ENCODE measurements at places on chromosomes 13 and 19. TPM values are rescaled to one million over a fixed set of nuclear protein-coding genes. Genes with fewer than 3 reads are reported as not detected.
A peak's percentile ranks its signal among the peaks of the same experiment; 100 is the strongest.

The LILRA6 gene
- total RNA-seq, result not detected

DNA sequence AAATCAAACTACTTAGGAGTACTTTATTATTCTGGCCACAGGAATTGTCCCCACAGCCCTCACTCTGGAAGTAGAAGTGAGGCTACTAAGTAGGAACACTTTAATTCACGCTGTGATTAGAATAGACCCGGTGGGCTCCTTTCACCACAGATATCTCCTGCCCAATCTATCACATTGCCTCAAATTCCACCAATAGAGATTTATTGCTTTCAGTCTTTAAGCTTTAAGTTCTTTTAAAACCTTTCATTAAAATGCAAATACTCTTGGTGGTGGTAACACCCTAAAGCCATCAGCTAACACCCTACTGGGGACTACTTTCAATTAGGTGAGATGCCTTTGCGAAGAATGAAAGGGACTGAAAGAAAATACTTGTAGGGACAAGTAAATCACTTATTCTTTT lies 181.9 kb downstream of the DACH1 start:
- peak; percentile 65 for DNase-seq

DNA sequence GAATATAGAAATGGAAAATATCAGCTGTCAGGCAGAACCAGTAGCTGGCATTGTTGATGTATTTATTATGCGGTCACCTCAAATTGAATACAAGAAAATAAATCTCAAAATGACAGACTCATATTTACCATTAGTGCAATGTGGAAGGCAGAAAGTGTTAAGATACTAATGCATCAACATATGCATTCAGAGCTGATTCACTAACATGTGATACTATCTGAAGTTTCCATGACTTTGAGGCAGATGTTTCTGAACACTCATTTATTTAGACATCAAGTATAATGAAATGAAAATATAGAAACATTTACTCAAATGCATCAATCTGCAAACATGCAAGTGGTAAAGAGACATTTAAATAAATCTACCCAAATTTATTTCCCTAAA lies 474.2 kb upstream of the SLC10A2 start:
- no peak for DNase-seq

- DNase-seq, result no peak
These were observed 6.3 kb upstream of the CEACAM21 start for GRCh38 chr19:41569481-41570150.

DNA sequence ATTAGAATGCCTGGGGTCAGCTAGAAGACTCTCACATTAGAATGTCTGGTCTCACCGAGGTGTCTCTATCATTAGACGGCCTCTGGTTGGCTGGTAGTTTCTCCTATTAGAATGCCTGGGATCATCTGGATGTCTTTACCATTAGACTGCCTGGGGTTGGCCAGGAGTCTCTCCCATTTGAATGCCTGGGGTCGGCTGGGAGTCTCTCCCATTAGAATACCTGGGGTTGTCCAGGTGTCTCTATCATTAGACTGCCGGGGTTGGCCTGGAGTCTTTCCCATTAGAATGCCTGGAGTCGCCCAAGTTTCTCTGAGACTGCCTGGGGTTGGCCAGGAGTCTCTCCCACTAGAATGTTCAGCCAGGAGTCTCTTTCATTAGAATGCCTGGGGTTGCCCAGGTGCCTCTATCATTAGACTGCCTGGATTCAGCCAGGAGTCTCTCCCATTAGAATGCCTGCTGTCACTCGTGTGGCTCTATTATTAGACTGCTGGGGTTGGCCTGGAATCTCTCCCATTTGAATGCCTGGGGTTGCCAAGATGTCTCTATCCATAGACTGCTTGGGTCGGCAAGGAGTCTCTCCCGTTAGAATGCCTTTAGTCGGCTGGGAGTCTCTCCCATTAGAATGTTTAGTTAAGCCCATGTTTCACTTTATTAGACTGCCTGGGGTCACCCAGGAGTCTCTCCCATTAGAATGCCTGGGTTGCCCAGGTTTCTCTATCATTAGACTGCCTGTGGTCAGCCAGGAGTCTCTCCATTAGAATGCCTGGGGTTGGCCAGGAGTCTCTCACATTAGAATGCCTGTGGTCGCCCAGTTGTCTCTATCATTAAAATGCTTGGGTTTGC lies 1467.8 kb downstream of the UQCRFS1 start:
- no peak for DNase-seq

The ZNF526 gene
- 6.5 TPM for total RNA-seq

- no peak for DNase-seq
These were observed 18.0 kb downstream of the VPS36 start for GRCh38 chr13:52432456-52432855.

The ZNF284 gene
- total RNA-seq, result 5.6 TPM

The ZBTB45 gene
- 2.2 TPM for total RNA-seq

GRCh38 chr13:100954430-100955305 lies 280.1 kb upstream of the TMTC4 start:
- no peak for DNase-seq

DNA sequence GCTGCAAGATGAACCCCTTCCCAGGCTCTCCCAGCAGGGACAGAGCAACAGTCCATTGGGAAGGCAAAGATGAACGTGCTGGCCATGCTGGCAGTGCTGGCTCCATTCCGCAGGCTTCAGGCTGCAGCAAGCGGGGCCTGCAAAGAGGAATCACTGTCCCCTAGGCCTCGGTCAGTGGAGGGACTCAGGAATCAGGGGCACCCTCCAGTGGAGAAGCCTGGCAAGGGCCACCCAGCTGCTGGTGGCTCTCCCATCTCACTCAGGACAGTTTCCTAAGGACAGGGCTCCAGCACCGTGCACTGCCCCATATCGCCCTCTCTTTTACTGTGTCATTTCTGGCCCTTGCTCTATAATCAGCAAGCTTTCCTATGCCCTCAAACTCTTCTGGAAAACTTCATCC lies 498.6 kb downstream of the EFNB2 start:
- DNase-seq, result peak; percentile 36

The ZNF763 gene
- total RNA-seq, result 17.7 TPM

DNA sequence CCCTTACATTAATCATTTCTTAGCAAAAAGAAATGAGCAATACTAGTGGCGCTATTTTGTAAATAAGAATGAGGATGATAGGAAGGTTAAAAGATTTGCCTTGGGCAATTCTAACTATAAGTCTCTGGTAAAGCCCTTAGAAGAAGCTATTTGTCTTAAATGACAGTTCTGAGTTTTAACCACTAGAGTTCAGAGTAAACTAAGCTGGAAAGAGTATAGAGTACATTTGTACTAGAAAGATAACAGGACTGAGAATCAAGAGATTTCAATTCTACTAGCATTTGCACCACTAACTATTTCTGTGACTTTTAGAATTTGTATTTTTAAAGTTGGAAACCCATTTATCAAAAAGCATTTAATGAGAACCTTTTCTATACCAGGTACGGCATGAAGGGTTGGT lies 750.3 kb downstream of the OLFM4 start:
- no peak for DNase-seq

DNA sequence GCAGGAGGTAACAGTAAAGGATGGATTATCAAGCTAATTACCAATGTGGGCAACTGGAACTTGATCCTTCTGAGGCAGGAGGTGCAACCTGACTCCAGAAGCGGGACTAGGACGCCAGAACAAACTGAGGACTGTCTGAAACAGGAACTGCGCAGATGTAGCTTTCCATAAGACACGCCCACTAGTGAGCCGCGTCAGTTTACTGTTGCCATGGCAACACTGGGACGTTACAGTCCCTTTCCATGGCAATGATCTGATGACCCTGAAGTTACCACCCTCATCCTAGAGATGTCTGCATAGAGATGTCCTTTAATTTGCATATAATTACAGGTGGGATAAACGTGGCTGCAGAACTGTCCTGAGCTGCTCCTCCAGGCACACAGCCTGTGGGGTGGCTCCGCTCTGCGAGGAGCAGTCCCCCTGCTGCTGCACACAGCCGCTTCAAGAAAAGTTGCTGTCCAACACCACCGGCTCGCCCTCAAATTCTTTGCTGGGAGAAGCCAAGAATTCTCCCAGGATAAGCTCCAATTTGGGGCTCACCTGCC lies 816.6 kb downstream of the UQCRFS1 start:
- peak; percentile 51 for DNase-seq

GRCh38 chr13:97798836-97799235 lies 154.6 kb upstream of the IPO5 start:
- no peak for DNase-seq

The ZNF723 gene
- not detected for total RNA-seq

DNA sequence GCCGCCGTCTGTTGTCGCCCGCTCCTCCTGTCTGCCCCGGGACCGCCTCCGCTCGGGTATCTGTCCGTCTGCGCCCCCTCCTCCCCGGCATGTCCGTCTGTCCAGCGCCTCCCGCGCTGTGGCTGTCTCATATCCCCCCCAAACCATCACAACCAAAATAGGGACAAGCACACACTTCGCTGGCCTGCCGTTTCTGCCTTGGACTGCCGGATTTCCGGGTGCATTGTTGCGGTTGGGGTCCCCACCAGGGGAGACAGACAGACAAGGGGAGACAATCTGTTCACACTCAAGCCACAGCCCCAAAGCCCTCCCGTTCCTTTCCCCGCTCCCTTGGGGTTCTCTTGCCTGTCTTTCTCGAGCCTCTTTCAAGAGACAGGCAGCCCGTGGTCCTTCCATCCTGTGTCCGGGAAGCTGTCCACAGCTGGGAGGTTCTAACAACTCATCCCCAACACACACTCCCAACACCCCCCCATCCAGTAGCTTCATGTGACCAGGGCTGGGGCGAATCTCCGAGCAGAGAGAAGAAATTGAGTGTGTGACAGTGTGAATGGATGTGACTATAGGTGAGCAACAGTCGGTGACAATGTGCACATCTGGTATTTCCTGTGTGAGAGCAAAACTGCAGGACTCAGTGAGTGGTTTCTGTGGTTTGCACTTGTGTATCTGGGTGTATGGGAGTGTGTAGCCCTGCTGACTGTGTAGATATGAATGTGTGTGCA lies 16.5 kb upstream of the FOSB start:
- no peak for DNase-seq

DNA sequence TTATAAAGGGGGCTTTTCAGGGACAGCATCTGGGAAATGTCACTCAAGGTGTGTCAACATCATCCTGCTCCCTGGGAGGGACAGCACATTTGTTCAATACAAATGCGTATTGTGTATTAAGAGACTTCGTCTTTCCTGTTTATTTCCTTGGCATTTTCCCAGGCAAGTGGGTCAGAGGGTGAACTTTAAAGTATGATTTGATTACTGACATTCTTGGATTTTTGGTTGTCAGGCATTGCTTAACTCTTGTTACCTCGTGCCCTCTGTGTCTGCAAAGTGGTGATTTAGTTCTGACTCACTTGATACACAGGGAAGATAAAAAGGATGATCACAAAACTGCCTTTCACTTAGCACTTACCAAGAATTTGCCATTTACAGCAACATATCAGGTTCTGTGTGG lies 292.7 kb downstream of the SUCLA2 start:
- no peak for DNase-seq

DNA sequence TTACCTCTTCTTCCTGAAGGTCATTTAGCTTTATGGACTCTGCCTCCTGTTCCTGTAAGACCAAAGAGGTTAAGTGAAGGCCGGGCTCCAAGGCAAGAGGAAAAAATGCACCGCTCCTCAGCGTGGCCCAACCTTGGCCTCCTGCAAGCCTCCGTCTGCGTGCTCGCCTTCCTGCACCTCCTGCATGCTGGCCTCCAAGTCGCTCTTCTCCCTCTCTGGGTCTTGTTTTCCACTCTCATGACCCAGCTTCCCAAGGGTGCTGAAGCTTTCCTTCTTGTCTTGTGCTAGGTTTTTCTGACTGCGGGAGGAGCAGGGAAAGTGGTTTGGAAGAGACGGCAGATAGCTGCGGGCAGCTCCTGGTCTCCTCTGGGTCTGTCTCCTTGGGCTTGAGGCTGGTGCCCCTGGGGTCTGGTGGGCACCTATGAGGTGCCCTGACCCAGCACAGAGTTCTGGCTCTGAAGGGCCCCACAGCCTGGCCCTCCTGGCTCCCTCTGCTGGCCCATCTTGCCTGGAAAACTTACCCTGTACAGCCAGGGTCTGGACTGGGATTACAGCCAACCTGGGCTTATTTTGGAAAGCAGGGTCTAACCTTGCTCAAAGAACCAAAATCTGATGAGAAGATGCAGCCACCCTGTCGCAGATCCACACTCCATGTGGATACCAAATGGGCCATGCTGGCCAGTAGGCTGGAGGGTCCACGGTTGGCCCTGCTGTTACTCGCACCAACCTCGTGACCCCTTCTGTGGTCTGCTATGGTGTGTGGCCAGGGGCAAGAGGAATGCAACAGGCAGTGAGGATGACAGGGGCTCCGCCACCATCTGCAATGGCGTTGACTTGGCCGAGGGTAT lies 5.2 kb downstream of the C13orf46 start:
- DNase-seq, result no peak

GRCh38 chr13:27635266-27635665 lies 13.6 kb downstream of the POLR1D start:
- no peak for DNase-seq

- DNase-seq, result no peak
These were observed 9.1 kb downstream of the PNPLA6 start for GRCh38 chr19:7544626-7545025.

DNA sequence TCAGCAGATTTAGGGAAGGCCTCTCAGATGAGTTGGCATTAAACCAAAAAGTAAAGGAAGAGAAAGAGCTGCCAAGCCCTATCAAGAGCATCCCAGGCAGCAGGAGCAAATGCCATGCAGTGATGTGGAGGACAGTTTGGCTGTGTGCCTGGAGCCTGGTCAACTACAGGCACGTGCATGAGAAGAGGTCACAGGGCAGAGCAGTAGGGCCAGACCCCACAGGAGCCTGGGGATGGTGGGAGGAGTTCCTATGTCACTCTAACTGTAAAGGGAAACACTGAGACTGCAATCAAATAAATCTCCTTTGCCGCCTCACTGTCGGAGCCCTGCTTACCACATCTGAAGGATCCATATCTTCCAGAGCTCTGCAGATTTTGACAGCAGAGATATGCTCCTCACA lies 240.5 kb downstream of the ENOX1 start:
- DNase-seq, result peak; percentile 5

The KCTD12 gene
- 1.9 TPM for total RNA-seq

GRCh38 chr19:45890877-45891276 lies 4.9 kb upstream of the IRF2BP1 start:
- DNase-seq, result no peak

The STK24 gene
- total RNA-seq, result 144 TPM

The GPR12 gene
- total RNA-seq, result not detected

DNA sequence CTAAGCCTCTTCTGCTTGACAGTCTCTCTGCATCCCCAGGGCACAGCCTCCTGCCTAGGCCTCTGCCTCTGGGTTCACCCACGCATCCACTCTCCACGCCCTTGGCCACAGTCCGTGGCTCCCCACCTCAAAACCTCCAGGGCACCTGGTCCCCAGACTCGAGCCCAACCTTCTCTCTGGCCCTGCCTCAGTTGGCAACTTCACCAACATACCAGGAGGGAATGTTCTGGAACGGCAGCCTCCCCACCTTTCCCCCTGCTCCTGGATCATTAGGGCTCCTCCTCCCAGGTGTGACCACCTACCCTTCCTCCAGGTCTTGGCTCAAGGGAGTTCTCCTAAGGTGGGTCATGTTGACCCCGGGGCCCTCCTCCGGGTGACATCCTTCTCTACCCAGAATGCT lies 69.1 kb downstream of the SOX1 start:
- no peak for DNase-seq

All from neural progenitor cell (in vitro differentiated cells).